ENCODE measurements at places on chromosomes 5 and 9. TPM values are rescaled to one million over a fixed set of nuclear protein-coding genes. Genes with fewer than 3 reads are reported as not detected.
A peak's percentile ranks its signal among the peaks of the same experiment; 100 is the strongest.

- H3K4me3 ChIP-seq = peak overlapping the region; percentile 91
- peaks cover 47% of the 10 kb centered on the region for H3K36me3 ChIP-seq
- H3K27me3 ChIP-seq = no peaks in the 10 kb centered on the region
- peak overlapping the region; percentile 98 for H3K27ac ChIP-seq
Observed at GRCh38 chr5:149549461-149550267, 1.6 kb downstream of the CSNK1A1 start.

GRCh38 chr9:27126670-27127069 lies 17.6 kb downstream of the TEK start:
- H3K36me3 ChIP-seq = no peaks in the 10 kb centered on the region
- H3K27me3 ChIP-seq = no peaks in the 10 kb centered on the region
- H3K27ac ChIP-seq = no peak overlapping the region

DNA sequence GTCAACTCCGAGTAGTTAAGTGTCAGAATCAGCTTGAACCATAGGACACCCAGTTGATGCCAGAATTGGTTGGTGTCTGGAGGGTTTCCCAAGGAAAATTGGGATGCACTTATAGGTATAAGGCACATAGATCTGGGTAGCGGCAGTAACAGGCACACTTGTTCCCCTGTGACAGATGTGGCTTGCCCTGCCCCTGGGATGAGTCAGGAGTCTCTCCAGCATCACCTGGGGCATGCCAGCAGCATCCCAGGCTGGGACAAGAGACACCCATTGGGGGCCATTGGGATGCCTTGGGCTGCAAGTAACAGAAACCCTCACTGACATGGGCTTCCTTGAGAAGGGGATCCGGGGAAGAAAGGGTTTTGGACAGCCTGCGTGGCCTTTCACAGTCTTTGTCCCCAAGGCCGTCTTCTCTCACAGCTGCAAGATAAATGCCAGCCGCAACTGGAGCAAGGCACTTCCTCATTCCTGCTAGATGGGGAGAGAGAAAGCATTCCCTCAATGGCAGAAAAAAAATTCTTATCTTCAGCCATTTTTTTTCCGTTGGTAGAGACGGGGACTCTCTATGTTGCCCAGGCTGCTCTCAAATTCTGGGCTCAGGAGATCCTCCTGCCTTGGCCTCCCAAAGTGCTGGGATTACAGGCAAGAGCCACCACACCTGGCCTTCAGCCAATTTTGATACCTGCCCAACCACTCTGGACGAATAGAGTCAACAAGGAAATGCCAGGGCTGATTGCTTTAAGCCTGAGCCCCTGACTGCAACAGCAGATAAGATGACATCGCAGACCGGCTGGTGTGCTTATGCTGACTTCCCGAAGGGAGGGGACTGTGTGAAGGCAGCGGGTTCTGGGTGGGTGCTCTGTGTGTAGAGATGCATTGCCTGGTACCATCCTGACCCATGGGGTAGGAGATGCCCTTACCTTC lies 13.3 kb upstream of the RNF130 start:
- H3K27me3 ChIP-seq = no peaks in the 10 kb centered on the region
- peak; percentile 64 for DNase-seq
- no peak overlapping the region for H3K27ac ChIP-seq
- H3K4me1 ChIP-seq = peaks cover 9% of the 10 kb centered on the region
- no peaks in the 10 kb centered on the region for H3K36me3 ChIP-seq

- H3K4me3 ChIP-seq = no peak overlapping the region
- no peaks in the 10 kb centered on the region for H3K4me1 ChIP-seq
- DNase-seq = no peak
- H3K27me3 ChIP-seq = no peaks in the 10 kb centered on the region
Observed at GRCh38 chr5:138990986-138991590, 116.0 kb upstream of the LRRTM2 start.

TMC1 gene
- total RNA-seq = not detected

Measured in lower lobe of right lung (tissue), 2 donors.